ENCODE measurements at places on chromosomes 2 and 18.

GRCh38 chr2:191165176-191165643 is 14.4 kb upstream of the STAT4 start:
- DNase-seq: peak; percentile 79

DNA sequence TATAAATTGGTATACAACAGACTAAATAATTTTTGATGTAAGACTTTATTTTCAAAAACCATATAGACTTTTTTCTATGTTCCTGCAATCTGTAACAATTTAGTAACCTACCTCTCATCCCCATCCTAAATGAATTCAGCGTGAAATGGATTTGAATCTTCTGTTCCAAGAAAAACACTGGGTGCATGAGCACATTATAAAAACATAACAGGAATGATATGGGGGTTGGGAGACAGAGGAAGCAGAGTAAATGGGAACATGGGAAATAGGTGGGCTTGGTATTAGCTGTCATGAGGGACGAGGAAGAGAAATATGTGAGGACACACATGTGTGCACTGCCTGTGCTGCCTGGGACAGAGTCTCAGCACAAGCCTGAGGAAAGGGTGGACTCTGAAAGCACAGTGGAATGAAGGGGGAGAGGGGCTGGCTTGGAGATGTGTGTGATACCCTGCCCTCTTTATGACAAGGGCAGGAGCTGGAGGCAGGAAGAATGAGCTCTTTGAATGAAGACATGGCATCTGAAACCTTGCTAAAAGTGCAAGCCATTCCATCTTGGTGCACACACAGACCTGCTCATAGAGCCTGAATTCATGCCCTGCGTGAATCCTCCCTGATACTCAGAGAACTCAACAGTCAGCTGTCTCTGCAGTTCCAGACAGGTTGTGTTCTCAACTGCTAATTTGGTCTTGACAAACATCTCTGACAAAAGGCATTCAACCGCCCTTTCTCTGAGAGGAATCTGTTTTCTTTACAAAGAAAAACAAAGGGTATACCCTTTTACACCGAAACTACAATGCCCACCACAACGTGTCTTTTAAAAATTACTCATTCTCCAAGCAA is 66.6 kb downstream of the EPB41L3 start:
- peak; percentile 36 for DNase-seq

DNA sequence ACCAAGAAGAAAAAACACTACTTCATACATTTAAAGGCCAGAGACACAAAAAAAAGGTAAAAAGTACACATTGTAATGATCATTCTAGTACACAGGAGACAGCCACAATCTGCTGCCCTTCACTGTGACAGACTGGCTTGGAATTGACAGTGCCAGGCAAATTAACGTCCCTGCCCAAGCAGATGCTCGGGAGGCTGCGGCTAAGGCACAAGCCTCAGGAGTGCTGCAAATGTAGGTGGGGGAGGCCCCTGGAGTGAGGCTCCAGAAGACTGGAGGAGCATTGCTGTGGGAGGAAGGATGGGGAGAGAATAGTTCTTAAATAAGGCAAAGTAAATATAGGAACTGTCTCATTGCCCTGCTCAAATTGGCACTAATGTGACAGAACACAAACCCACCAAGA is 18.6 kb downstream of the ERCC3 start:
- no peak for DNase-seq

- DNase-seq: no peak
These were observed 4.5 kb upstream of the IL18RAP start for GRCh38 chr2:102418421-102418961.

GRCh38 chr2:20429528-20429927 is 17.3 kb upstream of the RHOB start:
- DNase-seq: peak; percentile 63

DNA sequence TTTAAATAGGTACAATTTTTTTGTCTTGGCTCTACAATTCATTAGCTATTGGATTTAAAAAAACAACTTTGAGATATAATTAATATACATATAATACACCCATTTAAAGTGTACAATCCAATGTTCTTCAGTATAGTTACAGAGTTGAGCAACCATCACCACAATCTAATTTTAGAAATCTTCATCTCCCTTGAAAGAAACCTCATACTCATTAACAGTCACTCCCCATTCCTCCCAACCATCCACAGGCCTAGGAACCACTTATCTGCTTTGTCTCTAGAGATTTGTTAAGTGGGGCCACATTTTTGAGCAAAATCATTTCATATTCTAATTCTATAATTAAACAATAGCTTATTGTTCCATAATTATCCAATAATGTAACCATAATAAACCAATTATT is 32.6 kb downstream of the MRPL33 start:
- DNase-seq: peak; percentile 65

GRCh38 chr2:67065046-67065445 is 332.1 kb upstream of the ETAA1 start:
- peak; percentile 43 for DNase-seq

GRCh38 chr2:20481798-20482405 is 35.0 kb downstream of the RHOB start:
- DNase-seq: no peak

- no peak for DNase-seq
These were observed 38.0 kb downstream of the HJURP start for GRCh38 chr2:233816334-233816733.

DNA sequence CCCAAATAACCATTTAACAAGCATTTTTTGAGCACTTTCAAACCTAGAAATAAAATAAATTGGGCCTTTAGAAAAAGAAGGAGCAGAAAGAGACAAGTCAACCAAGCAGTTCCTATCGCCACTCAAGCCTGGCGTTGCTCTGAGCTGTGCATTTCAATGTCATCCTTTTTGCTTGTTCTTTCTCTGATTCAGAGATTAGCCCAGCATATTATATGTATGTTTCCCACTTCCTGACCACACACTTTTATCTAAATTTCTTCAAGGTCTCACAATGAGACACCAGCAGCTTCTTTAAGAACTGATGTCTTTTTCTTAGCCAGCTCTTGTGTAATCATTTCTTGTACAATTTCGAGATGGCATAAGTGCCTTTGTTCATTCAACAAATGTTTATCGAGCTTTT is 344.5 kb upstream of the ID2 start:
- DNase-seq: no peak

DNA sequence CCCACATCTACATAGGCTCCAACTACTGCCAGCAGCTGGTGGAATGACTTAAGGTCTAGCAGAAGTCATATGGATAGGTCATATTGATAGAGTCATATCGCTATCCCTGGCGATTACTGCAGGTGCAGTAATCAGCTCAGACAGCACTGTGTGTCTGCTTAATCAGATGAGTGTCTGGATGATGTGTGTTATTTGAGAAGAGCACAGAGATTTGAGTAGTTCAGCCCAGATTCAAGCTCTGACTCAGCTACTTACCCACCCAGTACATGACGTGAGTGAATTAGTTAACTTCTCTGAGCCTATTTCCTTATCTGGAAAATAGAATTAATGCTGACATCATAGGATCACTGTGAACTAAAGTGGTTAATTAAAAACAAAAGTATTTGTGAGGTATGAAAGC is 78.9 kb downstream of the EHD3 start:
- peak; percentile 63 for DNase-seq

GRCh38 chr2:223854741-223855140 is 17.4 kb upstream of the AP1S3 start:
- no peak for DNase-seq

DNA sequence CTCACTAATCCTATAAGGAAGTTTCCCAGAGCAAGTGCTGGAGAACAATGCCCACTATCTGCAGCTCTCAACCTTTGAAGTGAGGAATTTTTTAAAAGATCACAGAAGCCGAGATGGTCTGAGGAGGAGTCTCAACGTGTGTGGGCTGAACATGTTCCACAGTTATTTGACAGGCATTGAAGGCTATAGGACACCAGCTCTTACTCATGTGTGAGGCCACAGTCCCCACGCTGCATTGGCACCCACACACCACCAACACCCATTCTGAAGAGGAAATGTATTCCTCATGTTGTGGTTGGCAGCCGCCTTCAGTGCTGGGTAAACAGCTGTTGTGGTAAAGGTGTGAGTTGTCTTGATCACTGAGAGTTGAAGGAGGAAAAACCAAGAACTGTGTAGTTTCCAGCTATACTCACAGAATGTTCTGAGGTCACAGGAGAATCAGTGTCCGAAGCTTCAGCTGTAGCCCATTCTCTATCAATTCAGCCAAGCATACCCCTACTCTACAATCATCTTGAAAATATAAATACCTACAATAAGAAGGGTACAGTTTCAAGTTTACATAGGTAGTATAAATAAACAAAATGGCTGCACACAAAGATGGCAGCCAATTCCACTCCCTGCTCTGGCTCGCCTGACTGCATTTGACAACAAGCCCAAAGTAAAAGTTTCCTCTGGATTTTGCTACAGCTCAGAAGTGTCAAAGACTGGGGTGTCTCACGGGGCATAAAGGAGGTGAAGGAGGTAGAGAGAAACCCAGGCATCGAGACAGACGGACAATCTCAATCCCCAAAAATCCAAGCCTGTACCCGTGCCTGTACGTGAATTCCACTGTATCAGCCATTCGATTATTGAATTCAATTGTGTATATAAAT is 12.1 kb downstream of the CD226 start:
- DNase-seq: peak; percentile 33

GRCh38 chr2:234308813-234309195 is 188.1 kb downstream of the ARL4C start:
- DNase-seq: peak; percentile 54

DNA sequence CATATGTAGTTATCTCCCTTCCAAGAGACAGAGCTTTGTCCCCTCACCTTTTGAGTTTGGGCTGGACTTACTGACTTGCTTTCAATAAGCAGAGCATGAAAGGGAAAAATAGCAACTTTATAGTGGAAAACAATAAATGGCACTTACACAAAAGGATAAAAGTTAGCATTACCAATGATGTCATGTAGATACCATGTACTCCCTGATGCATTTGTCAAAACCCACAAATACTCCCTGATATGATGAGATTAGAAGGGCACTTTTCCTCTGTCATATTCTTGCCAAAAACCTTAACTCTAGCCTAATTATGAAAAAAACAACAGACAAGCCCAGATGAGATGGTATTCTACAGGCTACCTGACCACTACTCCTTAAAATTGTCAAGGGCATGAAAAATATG is 16.0 kb downstream of the HIBCH start:
- no peak for DNase-seq

DNA sequence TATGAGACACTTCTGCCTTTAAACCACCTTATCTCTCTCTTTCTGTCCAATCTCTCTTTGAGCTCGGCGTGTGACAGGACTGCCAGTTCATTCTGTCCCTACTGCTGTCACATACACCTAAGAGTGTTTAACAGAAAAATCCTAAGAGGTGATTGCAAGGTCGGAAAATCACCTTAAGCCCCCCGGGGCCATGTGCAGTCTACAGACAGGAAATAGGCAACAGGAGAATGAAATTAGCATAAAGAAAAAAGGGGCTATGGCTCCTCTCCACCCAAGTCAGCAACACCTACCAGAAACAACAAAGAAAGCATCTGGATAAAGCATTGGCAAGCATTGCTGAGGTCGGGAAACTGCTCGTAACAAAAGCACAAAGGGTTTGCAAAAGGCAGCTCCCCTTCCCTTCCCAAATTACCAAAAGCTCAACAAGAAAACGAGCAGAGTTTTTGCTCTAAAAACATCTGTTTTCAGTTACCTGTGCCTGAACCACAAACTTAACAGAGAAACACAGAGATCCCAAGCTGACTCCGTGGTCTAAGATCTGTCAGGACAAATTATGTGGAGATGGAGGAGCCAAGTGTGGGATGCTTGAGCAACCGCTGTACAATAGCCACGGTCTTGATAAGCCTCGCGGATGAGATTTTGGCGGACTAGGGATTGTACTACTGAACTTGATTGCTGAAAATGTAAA is 30.4 kb downstream of the ANKRD44 start:
- DNase-seq: peak; percentile 83

DNA sequence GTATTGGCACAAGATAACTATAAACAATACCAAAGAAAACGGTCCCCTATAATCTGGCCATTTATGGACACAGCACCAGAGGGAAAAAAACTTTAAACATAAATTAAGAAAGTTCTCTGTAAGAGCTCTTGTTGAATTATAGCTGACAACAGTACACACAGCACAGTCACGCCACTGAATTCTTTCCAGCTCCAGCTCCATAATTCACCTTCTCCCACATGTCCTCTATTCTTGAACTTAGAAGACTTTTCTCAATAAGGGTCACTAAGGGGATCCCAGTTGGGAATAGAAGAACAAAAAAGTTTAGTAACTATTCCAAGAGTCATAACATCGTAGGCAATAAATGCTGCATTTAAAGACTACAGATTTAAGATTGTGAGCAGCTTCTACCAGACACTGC is 124.6 kb upstream of the CYP1B1 start:
- peak; percentile 78 for DNase-seq

- no peak for DNase-seq
These were observed 114.0 kb upstream of the GLS start for GRCh38 chr2:190766595-190766994.

DNA sequence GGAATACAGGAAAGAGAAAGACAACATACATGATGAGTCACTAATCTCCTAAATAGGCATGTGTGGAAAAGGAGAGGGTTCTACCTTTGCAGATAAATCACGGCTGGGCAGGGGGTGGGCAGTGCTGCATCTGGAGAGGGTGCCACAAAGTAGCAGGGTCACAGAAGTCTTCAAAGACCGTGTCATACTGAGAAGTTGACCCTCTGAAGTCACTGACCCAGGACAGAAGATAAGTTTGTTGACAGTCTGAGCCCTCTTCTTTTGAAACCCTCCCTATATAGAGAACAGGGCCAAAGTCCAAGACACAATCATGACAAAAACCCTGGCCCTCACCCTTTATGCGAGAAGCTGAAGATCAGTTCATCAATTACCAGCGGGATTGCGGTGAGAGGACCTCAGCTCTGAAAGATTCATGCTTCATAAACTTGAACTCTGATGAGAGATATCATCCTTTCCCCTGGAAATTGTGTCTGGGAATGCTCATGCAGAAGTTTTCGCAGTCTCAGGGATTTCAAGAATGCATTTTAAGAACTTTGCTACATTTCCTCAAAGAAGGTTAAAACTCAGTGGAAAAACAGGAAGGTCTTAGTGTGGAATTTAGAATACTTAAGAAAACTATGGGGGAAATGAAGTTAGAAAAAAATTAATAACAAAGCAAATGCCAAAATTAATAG is 129.5 kb downstream of the FAM124B start:
- no peak for DNase-seq

DNA sequence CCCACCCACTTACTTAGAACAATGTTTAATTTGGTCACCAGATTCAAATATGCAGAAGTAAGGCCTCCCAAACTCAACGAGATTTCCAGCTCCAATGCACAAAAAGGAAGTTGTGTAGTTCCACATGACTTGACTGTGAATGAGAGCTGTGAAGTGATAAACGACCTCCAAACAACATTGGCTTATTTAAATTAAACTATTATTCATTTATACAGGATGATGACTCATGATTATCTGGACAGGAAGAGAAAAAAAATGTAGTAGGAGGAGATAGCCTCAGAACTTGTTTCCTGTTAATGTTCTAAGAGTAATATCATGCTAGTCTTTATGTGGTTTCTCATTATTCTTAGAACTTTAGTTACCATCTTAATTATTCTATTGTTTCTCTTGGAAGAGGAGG is 237.3 kb downstream of the C1D start:
- peak; percentile 78 for DNase-seq

GRCh38 chr2:37569986-37570679 is 101.3 kb downstream of the CDC42EP3 start:
- DNase-seq: peak; percentile 55

Measured in fibroblast of mammary gland (primary cell).